ENCODE measurements at places on chromosomes 4 and X.

DNA sequence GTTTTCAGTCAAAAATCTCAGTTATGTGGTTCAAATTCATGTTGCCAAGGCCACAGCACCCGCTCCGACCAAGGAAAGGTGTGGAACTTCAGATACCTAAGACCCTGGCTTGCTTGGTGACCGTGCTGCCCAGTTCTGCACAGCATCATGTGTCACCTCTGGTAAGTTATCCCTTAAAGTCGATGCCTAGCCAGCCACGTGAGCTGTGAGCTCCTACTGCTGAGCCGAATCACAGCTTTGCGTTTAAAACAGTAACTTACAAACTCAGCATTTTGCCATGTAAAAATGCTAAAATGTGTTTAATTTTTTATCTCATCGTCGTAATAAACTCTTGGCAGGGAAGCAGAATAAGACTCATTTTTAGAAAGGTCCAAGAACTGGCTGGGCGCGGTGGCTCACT lies 5.3 kb downstream of the TMEM271 start:
- no peak for DNase-seq

DNA sequence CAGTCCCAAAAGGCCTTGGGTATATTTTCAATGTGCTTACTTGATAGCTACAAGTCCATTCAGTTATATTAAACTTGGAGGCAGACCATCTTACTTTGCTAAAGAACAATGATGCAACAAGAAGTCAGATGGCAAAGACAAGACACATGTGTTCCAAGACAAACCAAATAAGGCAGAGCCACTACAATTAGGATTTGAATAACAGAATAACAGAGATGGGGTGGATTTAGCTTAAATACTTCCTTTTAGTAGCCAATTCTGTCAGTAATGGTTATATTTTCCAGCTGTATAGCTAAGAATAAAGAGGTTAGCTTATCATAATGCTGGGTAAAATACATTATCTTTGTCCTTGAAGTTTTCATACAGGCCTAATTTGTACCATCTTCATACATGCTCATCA lies 37.7 kb upstream of the FRAS1 start:
- no peak for DNase-seq

GRCh38 chrX:17817251-17817650 lies 43.8 kb downstream of the RAI2 start:
- DNase-seq, result no peak

DNA sequence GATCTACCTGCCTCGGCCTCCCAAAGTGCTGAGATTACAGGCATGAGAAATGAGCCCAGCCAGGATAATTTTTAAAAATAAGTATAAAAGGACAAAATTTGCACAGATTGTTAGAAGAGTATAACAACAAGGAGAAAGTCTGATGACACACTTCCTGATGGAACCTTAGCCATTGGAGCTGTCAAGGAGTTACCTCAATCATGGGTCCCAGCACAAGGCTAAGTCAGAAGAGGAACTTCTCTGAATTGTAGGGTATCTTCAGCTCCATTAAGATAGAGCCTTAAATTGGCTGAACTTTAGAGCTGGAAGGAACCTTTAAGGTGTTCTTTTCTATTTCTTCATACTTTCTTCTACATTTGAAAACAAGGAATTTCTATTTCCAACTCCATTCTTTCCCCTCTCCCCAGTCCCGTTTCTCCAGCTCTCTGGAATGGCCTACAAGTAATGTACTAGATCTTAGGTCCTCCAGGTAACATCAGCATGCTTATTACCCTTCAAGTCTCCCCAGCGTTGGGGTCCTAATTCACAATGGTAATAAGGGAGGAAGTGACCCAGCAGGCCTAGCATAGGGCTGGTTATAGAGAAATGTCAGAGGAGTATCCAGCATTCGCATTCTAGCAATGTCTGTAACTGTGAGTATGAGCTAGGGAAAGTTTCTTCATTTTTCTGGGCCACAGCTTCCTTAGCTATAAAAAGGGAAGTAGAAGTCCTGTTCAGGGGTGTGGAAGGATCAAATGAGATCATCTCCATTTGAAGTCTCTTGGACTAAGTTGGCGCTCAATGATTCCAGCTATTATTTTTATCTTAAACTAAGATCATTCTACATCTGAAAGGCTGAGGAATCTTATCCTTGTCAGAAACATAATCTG lies 18.5 kb upstream of the RBPJ start:
- no peak for DNase-seq

Measured in mucosa of descending colon (tissue), 3 donors.